GM12864 (cell line): ENCODE measurements at places on chromosomes 4 and X.

DNA sequence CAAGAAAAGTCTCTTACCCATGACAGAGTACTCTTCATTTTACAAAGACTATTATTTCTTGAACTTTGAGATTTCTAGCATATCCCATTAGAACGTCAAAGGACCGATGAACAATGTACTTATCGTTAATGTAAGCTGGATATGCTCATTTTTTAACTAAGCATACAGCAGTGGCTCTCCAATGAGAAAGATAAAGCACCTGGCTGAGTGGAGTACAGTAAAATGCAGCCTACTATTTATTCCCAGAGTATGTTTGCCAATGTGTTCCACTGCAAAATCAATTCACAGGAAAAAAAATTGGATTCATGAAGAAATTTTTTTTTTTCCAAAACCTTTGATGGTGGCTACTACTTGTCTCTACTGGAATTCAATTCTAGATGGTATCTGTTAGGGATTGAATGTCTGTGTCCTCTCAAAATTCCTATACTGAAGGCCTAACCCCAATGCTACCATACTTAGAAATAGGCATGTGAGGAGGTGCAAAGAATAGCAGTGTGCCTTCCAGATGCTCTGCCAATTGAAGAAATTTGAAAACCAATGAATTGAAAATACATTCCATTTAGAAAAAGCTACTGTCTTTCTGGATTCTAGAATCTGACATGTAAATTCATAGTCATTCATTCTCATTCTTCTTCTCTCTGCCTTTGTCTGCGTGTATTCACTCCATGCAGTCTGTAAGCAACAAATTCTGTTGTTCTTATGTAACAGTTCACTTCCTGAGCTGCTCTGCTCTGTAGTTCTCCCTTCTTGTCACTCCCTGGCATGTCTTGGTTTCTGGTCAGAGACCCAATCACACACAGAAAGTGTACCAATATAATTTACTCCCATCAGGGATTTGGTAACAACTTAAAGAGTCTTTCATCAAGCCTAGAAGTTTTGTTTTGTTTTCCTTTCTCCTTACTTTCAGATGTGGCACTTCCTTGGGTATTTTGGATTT lies 61.4 kb downstream of the PAPSS1 start:
- DNase-seq: no peak

GRCh38 chr4:84269536-84270044 lies 229.5 kb downstream of the NKX6-1 start:
- DNase-seq: no peak

- DNase-seq: no peak
Measured at GRCh38 chr4:80873571-80873970, 156.9 kb upstream of the BMP3 start.

- DNase-seq: no peak
Measured at GRCh38 chrX:53440101-53440500, 5.9 kb upstream of the HSD17B10 start.

DNA sequence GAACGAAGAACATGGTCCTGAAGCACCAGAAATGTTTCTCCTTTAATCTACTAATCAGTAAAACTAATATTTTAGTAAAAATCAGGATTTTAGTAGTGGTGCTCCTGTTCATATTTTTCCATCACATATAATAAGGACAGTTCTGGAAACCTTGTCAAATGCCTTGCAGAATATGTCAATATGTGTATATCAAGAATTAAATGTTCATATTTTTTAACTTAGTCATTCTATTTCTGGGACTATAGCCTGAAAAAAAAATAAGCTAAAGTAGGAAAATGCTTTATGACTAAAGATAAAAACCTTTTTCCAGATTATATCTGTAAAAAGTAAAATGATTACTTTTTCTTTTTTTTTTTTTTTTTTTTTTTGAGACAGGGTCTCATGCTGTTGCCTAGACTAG lies 65.1 kb downstream of the MAB21L2 start:
- DNase-seq: no peak

GRCh38 chrX:122790376-122791095 lies 393.5 kb upstream of the GRIA3 start:
- no peak for DNase-seq

GRCh38 chr4:9949573-9949972 lies 71.7 kb downstream of the SLC2A9 start:
- no peak for DNase-seq

DNA sequence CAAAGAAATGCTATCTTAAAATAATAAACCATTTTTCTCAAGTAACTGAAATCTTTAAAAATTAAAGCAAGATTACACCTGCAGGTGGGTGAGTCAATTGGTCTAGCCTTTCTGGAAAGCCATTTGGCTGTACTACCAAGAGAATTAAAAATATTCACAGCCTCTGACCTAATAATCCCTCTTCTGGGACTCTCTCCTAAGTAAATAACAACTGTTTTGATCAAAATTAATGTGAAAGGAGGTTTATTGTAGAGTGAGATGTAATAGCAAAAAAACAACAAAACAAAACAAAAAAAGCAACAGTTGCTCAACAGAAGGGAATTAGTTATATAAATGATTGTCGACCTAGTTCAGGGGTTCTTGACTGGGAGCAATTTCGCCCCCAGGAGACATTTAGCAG lies 89.0 kb downstream of the GEMIN8 start:
- no peak for DNase-seq

GRCh38 chr4:2166253-2166652 lies 75.7 kb downstream of the HAUS3 start:
- no peak for DNase-seq

DNA sequence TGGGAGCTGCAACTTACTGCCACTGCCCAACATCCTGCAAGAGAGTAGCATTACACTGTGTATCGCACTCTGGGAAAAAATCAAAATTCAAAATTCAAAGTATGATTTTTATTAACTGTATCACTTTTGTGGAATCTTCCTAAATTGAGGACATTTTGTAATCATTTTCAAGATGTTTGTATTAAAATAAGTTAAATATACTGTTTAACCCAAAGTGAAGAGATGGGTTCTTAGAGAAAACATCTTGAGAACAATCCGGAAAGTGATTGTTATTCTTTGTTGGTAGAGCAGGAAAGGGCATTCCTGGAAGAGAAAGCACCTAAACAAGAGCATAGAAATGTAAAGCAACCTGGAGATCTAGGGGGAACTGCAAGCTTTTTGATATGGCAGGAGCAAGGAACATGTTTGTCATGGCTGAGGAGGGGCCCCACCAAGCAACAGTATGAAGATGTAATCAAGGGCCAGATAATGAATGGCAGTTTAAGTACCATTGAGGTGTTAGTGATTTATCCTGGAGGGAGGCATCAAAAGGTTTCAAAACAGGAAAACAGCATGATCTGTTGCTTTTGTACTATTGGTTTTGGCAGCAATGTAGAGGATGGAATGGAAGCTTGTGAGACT lies 14.1 kb upstream of the SEC24D start:
- no peak for DNase-seq

DNA sequence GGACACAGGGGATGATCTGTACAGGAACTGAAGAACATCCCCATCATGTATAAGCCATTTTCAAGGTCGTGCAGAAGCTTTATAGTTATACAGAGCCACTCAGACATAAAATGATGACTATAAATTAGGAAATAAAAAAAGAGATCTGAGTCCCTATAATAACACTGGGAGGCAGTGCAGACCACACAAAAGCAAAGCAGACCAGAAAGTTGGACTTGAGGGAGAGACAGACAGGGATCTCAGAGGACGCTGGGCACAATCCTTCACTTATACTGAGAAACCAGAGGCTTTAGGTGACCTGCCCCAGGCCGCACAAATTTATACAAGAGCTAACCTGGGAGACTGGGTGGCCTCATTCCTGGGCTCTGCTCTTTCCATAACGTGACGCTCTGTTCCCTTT lies 70.5 kb downstream of the HADH start:
- DNase-seq: no peak

DNA sequence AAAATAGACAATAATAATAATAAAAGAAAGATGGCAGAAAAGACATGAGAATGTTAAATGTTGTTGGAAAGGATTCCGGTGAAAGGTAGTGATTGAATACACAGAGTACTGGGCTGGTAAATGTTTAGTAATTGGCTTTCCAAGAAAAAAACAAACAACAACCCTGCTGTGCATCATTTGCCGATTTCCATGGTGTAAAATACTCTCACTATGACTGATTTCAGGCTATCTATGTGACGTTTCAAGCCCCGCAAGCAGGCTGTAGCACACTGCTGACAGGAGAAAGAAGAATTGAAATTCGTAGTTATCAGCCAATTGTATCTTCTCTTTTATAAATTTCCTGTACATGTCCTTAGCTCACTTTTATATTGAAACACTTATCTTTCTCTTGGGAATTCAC lies 13.6 kb upstream of the SEPTIN6 start:
- no peak for DNase-seq

DNA sequence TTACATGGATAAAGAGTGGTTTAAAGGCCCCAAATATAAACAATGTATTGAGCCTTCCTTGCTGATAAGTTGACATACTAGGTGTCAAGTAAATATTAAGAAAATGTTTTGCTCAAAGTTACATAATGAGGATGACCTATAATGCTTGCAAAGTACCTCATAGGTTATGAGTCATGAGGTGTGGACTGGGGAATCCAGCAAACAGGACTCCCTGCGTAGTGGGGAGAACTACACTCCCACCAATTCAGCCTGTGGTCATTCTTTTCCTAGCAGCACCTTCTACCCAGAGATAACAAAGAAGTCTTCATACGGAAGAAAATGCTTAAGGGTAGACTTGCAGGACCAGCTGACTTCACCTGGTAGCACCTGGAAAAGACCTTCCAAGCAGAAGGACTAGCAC lies 418.9 kb upstream of the CPEB2 start:
- DNase-seq: no peak

- no peak for DNase-seq
Measured at GRCh38 chr4:38950159-38950558, 82.0 kb downstream of the TMEM156 start.

DNA sequence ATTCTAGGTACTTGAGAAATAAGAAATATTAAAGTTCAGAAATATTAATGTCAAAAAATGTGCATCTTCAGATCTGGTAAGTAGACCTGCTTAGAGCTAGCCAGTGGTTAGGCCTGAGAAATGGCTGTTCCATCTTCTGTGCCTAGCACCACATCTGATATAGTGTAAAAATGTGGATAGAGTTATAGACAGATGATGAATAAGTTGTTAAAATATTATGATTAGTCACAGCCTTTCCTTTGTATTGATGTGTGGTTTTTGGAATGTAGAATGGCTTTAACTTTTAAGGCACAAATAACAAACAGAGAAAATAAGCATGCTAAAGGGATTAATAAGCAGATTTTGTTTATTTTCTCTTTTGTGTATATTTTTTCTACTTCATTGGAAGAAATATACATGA lies 133.5 kb upstream of the NUDT6 start:
- no peak for DNase-seq

DNA sequence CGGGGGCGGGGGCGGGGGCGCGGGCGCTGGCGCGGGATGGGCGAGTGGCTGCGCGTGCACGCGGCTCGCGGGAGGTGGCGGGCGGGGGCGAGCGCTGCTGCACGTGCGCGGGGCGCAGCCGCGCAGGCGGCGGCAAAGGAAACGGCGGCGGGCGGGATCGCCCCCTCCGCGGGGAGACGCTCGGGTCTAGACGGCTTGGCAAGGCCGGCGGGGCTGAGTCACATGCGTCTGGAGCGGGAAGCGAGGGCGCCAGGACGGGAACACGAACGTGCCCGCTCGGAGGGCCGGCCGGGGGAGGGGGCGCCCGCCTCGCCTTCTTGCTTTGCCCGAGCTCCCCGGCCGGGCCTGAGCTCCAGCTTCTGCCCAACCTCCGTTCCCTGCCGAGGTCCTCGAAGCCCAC lies 4.3 kb upstream of the HAUS7 start:
- DNase-seq: no peak

- no peak for DNase-seq
Measured at GRCh38 chr4:48815483-48815882, 15.4 kb upstream of the OCIAD1 start.

DNA sequence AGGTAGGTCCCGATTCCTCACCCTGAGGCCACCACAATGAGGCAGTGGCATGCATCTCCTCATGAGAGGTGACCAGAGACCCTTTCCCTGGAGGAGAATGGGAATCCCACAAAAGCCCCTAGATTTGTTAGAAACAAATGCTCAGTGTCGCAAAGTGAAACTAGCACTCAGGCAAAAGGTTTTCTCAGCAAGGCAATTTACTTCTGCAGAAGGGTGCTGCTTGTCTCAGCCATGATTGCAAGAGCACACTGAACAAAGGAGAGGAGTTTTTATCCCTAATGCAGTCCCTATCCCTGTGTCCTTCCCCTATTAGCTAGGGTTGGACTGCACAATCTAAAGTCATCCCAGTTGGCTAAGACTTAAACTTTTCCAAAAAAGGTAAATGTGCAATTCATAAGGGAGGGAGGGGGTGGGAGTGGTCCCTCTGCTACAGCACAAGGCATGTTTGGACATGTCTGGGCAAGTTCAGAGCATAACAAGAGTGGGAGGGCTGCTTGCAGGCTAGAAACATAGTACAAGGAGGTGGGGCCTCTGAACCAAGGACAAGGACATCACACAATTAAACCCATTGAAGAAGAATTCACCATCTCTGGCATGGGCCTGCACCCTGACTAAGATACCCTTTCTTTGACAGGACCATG lies 185.3 kb downstream of the CCNG2 start:
- no peak for DNase-seq

DNA sequence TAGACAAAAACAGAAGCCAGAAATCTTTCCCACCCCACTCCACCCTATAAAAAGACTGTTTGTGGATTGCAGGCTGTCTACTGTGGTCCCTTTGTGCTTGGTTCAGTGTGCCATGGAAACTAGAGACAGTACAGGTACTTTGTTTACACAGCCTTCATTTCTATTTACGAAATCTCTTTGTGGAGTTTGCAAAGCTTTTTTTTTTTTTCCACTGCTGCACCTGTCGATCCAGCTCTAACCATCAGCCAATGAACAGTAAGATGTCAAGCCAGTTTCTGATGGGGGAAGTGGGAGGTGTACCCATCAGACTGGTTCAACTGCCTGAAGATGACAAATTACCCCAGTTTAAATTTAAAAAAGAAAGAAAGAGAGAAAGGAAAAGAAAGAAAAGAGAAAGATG lies 20.2 kb upstream of the LRBA start:
- DNase-seq: no peak

DNA sequence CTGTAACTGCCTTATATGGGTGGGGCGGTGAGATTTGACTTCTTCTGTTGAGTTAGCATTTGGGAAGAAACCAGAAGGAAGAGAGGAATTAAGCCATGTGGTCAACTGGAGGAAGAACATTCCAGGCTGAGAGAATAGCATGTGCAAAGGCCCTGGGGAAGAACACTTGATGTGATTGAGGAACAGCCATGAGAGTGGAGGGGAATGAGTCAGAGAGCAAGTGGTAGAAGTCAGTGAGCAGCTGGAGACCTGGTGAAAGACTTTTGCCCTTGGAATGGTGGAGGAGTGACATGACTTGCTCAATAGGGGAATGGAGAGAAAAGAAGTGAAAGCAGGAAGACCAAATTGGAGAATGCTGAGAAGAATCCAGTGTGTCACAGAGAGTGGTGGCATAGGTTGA lies 327.8 kb upstream of the HAND2 start:
- DNase-seq: no peak

GRCh38 chr4:112403101-112403945 lies 106.2 kb downstream of the ALPK1 start:
- DNase-seq: no peak

GRCh38 chrX:71493111-71493613 lies 39.7 kb upstream of the OGT start:
- no peak for DNase-seq
